ENCODE measurements at places on chromosomes 7 and 10.

DNA sequence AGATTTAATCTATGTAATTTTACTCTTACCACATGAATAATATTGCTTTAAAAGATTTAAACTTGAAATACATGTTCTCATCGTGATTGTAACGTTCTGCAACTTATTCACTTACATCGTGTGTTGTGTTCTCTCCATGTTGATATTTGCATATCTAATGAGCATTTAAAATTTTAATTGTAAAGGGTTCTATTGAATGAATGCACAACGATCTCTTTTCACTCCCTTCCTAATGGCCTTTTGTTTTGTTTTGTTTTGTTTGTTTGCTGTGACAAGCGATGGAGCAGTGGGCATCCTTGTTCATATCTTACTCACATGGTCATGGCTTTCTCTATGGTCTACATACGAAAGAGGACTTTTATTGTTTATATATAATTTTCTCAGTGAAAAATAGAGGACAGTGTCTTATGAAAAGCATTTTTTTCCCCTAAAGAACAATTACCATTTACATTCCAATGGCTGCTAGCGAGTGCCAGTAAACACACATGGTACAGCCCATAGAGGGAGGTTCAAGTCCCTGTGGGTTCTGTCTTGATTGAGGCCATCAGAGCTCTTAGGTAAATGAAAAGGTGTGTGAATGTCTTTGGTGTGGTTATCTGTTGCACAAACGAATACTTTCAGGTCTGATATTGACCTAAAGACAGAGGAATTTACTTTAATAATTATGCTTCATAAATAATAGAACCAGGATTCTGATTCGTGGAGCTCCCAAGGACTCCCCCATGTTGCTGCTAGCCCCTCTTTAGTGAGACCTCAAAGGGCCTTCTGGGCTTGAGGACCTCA, 32.4 kb downstream of the BTBD16 start:
- DNase-seq: no peak

- DNase-seq: no peak
Observed at GRCh38 chr7:102310414-102310815, 23.7 kb downstream of the SH2B2 start.

DNA sequence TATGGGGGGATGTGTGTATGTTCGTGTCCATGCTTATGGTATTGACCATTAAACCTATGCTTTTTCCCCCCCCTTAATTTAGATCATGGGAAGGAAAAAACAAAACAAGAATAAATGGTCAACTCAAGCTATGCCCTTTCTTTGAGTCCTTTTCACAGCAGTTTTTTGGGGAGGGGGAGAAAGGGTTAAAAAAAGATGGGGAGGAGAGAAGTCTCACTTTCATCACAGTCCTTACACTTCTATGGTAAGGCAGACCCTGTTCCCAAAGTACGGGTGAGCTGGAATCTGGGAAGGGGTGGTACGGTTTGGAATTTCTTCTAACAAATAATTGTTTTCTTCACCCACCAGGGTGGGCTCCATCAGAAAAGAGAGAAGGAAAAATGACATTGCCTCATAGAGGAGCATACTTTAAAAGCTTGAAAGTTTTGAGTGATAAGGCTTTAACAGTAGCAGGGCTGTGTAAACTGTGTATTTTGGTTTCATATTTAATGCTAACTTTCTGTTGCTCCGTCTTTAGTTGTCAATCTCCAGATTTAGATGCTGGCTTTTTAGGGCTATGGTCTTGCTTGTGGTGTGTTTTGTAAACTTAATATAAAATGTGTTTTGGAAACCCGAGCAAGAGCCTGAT, 180.1 kb downstream of the TCF7L2 start:
- no peak for DNase-seq

DNA sequence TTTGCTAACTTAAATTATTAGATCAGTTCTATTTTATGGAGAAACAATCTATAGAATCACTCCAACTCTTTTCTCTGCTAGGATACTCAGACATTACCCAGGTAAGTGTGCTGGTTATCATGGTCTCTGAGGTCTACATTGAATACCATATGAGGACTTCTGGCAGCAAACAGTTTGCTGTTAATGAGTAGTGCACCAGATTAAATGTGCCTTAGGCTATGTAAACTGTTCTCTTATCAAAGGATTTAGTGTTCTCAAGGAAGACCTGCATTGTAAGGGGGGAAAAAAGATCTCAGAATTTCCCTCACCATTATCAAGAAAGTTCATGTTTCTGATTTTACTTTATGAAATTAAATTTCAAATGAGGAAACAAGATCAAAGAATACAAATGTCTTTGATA, 107.5 kb downstream of the ITGB8 start:
- no peak for DNase-seq

DNA sequence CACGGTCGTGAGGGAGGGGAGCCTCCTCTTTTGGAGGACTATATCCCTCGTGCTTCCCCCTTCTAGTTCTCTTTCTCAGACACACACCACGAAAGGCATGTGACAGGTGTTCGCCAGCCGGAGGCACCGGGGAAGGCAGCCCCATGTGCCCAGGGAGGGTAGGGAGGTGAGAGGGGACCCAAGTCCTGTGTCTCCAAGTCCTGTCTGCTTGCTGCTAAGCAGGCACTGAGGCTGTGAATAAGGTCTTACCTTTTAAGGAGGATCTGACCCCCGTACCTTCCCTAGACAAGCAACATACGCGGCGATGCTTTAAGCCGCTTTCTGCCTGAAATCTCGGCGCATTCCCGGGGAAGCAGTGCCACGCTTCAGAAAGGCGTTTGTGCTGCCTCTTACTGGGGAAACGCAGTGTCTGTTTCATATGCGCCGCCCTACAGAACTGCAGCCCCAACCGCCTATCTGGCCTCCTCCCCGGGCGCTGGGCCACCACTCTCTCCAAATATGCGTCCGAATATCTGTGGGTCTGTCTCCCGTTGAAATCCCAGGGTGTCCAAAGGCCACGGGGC, 770 bp downstream of the PLXNA4 start:
- DNase-seq: no peak

DNA sequence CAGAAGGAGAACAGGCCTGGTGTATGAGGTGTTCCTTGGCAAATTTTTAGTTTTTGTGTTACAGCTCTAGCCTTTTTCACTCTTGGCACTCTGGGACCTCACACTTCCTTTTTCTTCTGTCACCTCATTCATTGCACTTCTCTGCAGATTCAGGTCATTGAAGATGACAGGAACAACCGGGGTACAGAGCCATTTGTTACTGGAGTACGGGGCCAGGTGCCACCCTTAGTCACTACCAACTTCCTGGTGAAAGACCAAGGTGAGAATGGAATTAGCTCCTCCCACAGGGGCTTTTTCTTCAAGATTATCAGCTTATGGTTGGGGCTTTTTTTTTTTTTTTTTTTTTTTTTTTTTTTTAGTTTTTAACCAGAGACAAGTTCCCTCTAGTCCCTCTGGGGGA, 18.5 kb upstream of the CHCHD1 start:
- no peak for DNase-seq

Measured in stimulated activated CD4-positive, alpha-beta T cell treated with anti-CD3 and anti-CD28 coated beads, Interleukin-15, amount 100 ng/mL, for 1 hour (primary cell).